SHP77 (cell line): ENCODE measurements at places on chromosomes 16 and 17.

- DNase-seq, result no peak
Observed at GRCh38 chr16:47905771-47906170, 250.0 kb downstream of the ABCC12 start.

DNA sequence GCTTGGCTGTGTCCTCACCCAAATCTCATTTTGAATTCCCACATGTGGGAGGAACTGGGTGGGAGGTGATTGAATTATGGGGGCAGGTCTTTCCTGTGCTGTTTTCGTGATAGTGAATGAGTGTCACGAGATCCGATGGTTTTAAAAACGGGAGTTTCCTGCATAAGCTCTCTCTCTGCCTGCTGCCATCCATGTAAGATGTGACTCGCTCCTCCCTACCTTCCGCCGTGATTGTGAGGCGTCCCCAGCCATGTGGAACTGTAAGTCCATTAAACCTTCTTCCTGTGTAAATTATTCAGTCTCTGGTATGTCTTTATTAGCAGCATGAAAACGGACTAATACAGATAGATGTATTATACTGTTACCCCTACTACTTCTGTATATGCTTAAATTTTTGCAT, 3.6 kb downstream of the SPATA33 start:
- no peak for DNase-seq

GRCh38 chr16:67246756-67247191, 507 bp downstream of the FHOD1 start:
- no peak for DNase-seq

DNA sequence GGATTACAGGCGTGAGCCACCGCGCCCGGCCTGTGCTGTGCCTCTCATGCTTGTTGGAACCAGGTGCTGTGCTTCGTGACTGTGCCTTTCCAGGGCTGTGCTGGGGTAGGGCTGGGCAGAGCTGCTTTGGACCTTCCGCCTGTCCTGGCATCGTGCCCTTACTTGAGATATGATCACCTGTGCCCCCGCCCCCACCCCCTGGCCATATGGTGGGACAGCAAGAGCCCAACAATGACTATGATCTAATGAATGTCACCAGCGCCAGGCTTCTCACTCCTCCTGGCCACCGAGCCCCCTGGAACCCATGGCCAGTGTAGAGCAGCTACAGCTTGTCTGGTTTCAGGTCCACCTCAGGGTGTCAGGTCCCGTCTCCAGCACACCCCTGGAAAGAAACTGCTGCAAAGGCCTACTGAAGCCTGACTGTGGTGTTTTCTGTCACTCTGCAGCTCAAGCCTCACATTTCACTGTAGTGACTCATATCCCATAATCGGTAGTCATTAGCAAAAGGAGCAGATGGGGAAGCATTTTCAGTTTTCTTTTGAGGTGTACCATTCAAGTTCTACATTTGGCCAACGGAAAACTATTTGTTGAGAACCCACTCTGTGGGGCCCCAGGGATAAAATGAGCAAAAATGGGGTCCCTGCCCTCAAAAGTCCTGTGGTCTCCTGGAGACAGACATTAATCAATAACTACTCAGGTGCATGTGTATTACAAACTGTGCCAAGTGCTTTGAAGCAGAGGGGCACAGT, 22.1 kb downstream of the FCSK start:
- no peak for DNase-seq

DNA sequence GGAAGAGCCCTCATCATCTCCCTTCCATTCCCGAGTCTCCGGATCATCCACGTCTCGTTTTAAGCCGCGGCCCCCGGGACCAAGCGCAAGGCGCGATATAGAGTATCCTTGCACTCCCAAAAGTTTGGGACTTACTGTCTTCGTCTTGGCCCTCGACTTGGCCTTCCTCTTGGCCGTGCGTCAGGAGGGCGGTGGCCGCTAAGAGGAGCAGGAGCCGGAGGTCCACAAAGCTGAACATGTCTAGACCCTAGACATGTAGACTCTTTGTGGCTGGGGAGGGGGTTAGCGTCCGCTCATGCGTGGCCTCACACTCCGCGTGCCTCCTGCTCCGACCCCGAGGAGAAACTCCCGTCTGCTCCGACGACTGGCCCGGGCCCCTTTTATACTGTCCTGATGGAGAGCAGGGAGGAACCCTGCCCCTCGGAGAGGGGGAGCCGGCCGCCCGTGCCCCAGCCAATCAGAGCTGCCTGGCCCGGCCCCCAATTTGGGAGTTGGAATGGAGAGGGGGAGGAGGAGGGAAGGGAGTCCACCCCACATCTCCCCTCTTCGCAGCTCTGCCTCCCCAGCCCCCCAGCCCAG, at the start of gene COL1A1:
Gene COL1A1, minus strand, starts transcription at position 356 of the 579 bp plus-strand sequence. Its CDS starts 118 bp downstream, at position 238.
- no peak for DNase-seq

GRCh38 chr17:34131386-34131785, 123.7 kb upstream of the CCL2 start:
- DNase-seq, result no peak

DNA sequence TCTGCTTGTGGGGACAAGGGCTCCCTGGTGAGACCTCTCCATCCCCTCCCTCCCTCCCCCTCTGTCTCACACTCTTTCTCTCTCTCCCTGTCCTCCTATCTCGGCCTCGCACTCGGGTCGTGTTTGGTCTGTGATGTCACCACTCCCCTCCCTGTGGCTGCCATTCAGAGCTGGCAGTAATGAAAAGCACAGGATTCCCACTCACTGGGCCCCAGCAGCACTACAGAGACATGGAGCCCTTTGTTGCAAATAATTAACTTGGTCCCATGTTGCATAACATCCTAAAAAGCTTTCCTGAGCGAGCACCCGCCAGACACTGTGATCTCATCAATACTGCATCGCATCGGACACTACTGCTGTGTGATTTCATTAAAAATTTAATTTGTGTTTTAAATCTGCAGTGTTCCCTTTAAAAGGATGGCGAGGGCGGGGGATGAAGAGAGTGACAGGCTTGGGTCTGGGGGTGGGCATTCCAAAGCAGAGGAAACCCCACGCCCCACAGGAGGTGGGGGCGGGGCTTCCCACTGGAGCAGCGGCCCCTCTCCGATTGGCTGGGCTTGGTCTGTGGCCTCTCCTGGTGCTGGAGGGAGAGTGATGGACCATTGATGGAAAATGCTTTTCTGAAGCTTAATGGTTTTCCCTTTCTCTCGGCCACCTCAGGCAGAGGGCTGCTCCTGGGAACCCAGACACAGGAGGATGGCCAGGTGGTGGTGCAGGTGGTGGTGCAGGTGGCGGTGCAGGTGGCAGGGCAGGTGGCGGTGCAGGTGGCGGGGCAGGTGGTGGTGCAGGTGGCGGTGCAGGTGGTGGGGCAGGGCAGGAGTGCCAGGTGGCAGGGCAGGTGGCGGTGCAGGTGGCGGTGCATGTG, 15.3 kb upstream of the NPTX1 start:
- DNase-seq, result no peak

GRCh38 chr17:73902416-73903181, 258.4 kb upstream of the SDK2 start:
- peak; percentile 93 for DNase-seq

GRCh38 chr17:81277946-81278693, 17.0 kb downstream of the SLC38A10 start:
- DNase-seq, result no peak
